ENCODE measurements at places on chromosomes 12 and 14. TPM values are rescaled to one million over a fixed set of nuclear protein-coding genes. Genes with fewer than 3 reads are reported as not detected.

SSPN gene
- 23.2 TPM for total RNA-seq

LIN7A gene
- total RNA-seq: 41.3 TPM

RDH16 gene
- total RNA-seq: 0.30 TPM

PTPRR gene
- total RNA-seq: 6.2 TPM

RAPGEF3 gene
- total RNA-seq: 15.0 TPM

ADCY4 gene
- total RNA-seq: 3.5 TPM

CCDC63 gene
- not detected for total RNA-seq

GALNT8 gene
- 13.1 TPM for total RNA-seq

GPR65 gene
- total RNA-seq: 0.94 TPM

GPR84 gene
- total RNA-seq: 0.33 TPM

SLC38A1 gene
- 56.5 TPM for total RNA-seq

SCNN1A gene
- 1.3 TPM for total RNA-seq

SERPINA9 gene
- total RNA-seq: not detected

PMEL gene
- 0.79 TPM for total RNA-seq

EIF2S3B gene
- total RNA-seq: 0.83 TPM

DIO3 gene
- total RNA-seq: 1.3 TPM

CLEC4D gene
- total RNA-seq: 0.06 TPM

MGAT4C gene
- total RNA-seq: 9.5 TPM

- H3K4me3 ChIP-seq: no peak overlapping the region
- DNase-seq: no peak
- no peak overlapping the region for H3K27ac ChIP-seq
Measured at GRCh38 chr14:61174987-61175386, 106.2 kb downstream of the TMEM30B start.

DNA sequence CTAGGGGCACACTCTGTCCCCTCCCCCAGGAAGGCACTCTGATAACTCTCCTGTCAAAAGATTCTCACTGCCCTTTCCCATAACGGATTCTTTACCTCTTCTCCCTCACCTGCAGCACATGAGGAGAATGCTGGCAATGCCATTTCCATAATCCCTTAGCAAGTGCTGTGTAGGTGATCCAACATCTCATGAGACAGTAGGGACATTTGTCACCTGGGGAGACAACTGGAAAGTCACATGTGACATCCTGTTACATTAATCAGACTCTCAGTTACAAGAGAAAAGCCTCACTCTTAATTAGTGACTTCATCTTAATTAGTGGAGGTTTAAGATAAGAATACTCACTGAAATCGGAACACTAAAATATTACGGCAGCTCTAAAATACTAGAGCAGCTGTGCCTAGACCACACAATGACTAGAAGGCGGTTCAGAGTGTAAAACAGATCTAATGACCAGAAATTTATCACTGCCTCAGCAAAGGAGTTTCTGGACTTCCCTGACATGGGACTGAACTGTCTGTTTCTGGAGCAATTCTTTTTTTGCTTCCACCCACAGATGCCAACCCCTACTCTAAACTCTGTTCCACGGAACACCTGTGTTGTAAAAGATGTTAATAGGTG is 75.1 kb downstream of the SPTSSA start:
- H3K4me3 ChIP-seq: no peak overlapping the region
- no peaks in the 10 kb centered on the region for H3K4me1 ChIP-seq
- H3K27me3 ChIP-seq: no peaks in the 10 kb centered on the region
- H3K36me3 ChIP-seq: no peaks in the 10 kb centered on the region

- H3K4me3 ChIP-seq: no peak overlapping the region
- peak; percentile 66 for DNase-seq
- no peaks in the 10 kb centered on the region for H3K36me3 ChIP-seq
- H3K4me1 ChIP-seq: no peaks in the 10 kb centered on the region
- H3K27ac ChIP-seq: no peak overlapping the region
Measured at GRCh38 chr14:59377991-59378601, 87.1 kb downstream of the GPR135 start.

GRCh38 chr12:12294215-12295005 is 27.6 kb upstream of the LRP6 start:
- H3K36me3 ChIP-seq: no peaks in the 10 kb centered on the region
- DNase-seq: peak; percentile 40
- no peak overlapping the region for H3K4me3 ChIP-seq
- no peaks in the 10 kb centered on the region for H3K27me3 ChIP-seq
- peaks cover 9% of the 10 kb centered on the region for H3K4me1 ChIP-seq

GRCh38 chr12:23281295-23281694 is 656.3 kb downstream of the ETNK1 start:
- DNase-seq: no peak
- no peak overlapping the region for H3K4me3 ChIP-seq
- H3K27ac ChIP-seq: no peak overlapping the region

- H3K4me3 ChIP-seq: no peak overlapping the region
- H3K27me3 ChIP-seq: no peaks in the 10 kb centered on the region
- H3K27ac ChIP-seq: no peak overlapping the region
- no peaks in the 10 kb centered on the region for H3K4me1 ChIP-seq
- H3K36me3 ChIP-seq: no peaks in the 10 kb centered on the region
- no peak for DNase-seq
Measured at GRCh38 chr14:34053666-34054065, 102.8 kb upstream of the EGLN3 start.

GRCh38 chr14:34620839-34621238 is 9.1 kb downstream of the SNX6 start:
- H3K27me3 ChIP-seq: no peaks in the 10 kb centered on the region
- no peak overlapping the region for H3K27ac ChIP-seq
- H3K4me3 ChIP-seq: no peak overlapping the region
- no peaks in the 10 kb centered on the region for H3K4me1 ChIP-seq
- DNase-seq: no peak

DNA sequence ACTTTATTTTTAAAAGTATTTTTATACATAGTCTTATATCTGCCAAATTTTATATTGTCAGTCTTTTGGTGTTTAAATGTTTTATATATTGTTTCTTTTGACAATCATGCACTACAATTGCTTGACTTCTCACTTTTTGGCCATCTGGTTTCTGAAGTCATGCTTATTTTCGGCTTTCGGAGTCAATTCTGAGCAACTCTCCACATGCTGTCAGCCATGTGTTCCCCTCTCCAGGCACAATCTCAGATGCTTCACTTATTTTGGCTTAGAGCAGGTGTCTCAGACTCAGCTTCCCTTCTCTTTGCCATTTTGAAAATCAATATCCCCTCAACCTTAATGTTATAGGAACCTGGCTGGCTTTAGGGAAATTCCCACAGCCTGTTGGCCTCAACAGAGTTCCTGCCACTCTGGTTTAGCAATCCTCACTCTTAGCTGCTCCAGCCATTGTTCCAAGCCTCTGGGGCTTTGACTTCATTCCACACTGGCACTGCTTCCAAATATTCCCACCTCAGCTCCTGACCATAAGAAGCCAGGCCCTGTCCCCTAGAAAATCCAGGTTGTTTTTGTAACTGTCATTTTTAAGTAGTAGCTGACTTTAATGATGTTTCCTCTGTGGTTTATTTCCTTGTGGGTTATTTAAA is 125.5 kb upstream of the FAR2 start:
- no peaks in the 10 kb centered on the region for H3K27me3 ChIP-seq
- no peaks in the 10 kb centered on the region for H3K4me1 ChIP-seq

GRCh38 chr14:99230208-99231151 is 41.5 kb downstream of the BCL11B start:
- no peak for DNase-seq
- no peak overlapping the region for H3K4me3 ChIP-seq
- H3K27me3 ChIP-seq: peaks cover 11% of the 10 kb centered on the region
- peaks cover 67% of the 10 kb centered on the region for H3K4me1 ChIP-seq
- no peak overlapping the region for H3K27ac ChIP-seq

DNA sequence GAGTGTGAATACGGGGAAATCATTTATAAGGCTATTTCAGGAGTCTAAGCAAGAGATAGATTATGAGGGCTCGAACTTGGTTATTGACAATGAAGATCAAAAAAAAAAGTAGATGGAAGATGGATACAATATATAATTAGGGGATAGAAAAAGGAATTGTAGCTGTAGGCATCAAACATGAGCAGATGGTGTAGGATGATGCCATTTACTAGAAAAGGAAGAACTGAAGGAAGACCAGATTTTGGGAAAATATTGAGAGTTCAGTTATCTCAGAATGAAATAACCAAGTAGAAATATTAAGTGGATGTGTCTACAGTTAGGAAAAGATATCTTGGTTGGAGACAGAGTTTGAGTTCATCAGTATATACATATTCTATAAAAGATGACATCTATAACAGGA is 109.6 kb downstream of the CNTN1 start:
- H3K27ac ChIP-seq: no peak overlapping the region
- H3K4me1 ChIP-seq: no peaks in the 10 kb centered on the region
- H3K27me3 ChIP-seq: no peaks in the 10 kb centered on the region

GRCh38 chr14:99718031-99718810 is 34.1 kb downstream of the CYP46A1 start:
- no peaks in the 10 kb centered on the region for H3K27me3 ChIP-seq
- DNase-seq: no peak
- H3K4me1 ChIP-seq: no peaks in the 10 kb centered on the region
- H3K36me3 ChIP-seq: peaks cover 26% of the 10 kb centered on the region
- H3K27ac ChIP-seq: no peak overlapping the region

GRCh38 chr12:75724928-75725312 is 213.5 kb upstream of the KRR1 start:
- peak; percentile 92 for DNase-seq
- no peaks in the 10 kb centered on the region for H3K36me3 ChIP-seq
- H3K4me1 ChIP-seq: peaks cover 4% of the 10 kb centered on the region
- peak overlapping the region; percentile 22 for H3K27ac ChIP-seq
- no peak overlapping the region for H3K4me3 ChIP-seq

- no peak for DNase-seq
- peaks cover 4% of the 10 kb centered on the region for H3K36me3 ChIP-seq
- peaks cover 19% of the 10 kb centered on the region for H3K4me1 ChIP-seq
- H3K4me3 ChIP-seq: no peak overlapping the region
- H3K27ac ChIP-seq: no peak overlapping the region
Measured at GRCh38 chr12:129069886-129070285, 216.6 kb downstream of the GLT1D1 start.

- H3K27me3 ChIP-seq: peaks cover 2% of the 10 kb centered on the region
- H3K36me3 ChIP-seq: no peaks in the 10 kb centered on the region
- no peak overlapping the region for H3K27ac ChIP-seq
Measured at GRCh38 chr12:107486140-107486892, 199.3 kb upstream of the PWP1 start.

GRCh38 chr14:60563113-60563512 is 54.2 kb downstream of the SIX6 start:
- H3K36me3 ChIP-seq: no peaks in the 10 kb centered on the region
- H3K27me3 ChIP-seq: no peaks in the 10 kb centered on the region
- H3K27ac ChIP-seq: no peak overlapping the region
- DNase-seq: no peak
- H3K4me3 ChIP-seq: no peak overlapping the region

GRCh38 chr12:100243137-100243536 is 23.7 kb downstream of the DEPDC4 start:
- H3K4me3 ChIP-seq: no peak overlapping the region
- H3K27ac ChIP-seq: no peak overlapping the region
- DNase-seq: no peak
- H3K4me1 ChIP-seq: no peaks in the 10 kb centered on the region

- H3K4me3 ChIP-seq: no peak overlapping the region
Measured at GRCh38 chr14:79660053-79660939, 551.0 kb downstream of the DIO2 start.

DNA sequence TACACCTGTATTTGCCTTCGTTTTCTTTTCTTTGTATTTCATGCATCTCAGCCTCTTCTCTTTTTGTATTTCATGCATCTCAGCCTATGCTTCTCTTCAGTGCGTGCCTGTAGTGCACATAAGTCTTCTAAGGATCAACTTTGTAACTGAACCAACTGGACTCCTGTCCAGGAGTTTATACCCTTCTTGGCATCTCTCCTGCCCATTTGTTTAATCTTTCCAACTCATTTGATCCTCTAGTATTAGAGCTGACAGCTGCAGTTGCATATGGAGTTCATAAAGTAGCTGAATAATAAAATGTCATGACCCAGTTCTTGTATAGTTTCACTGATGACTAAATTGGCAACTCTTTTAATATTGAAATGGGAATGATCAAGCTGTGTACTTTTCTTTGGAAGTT is 89.7 kb downstream of the FGD4 start:
- DNase-seq: no peak
- no peak overlapping the region for H3K4me3 ChIP-seq
- no peaks in the 10 kb centered on the region for H3K27me3 ChIP-seq
- H3K36me3 ChIP-seq: no peaks in the 10 kb centered on the region
- no peaks in the 10 kb centered on the region for H3K4me1 ChIP-seq
- H3K27ac ChIP-seq: no peak overlapping the region

GRCh38 chr12:57576613-57577160 is 14.3 kb upstream of the PIP4K2C start:
- H3K27ac ChIP-seq: no peak overlapping the region
- peaks cover 87% of the 10 kb centered on the region for H3K36me3 ChIP-seq
- H3K4me3 ChIP-seq: no peak overlapping the region

- no peak overlapping the region for H3K27ac ChIP-seq
- H3K4me3 ChIP-seq: no peak overlapping the region
- no peaks in the 10 kb centered on the region for H3K36me3 ChIP-seq
- DNase-seq: no peak
Measured at GRCh38 chr14:59067127-59067894, 121.2 kb upstream of the DAAM1 start.

GRCh38 chr14:21043974-21044618 is 1.9 kb downstream of the RNASE7 start:
- H3K4me1 ChIP-seq: peaks cover 19% of the 10 kb centered on the region
- no peaks in the 10 kb centered on the region for H3K36me3 ChIP-seq
- no peaks in the 10 kb centered on the region for H3K27me3 ChIP-seq

DNA sequence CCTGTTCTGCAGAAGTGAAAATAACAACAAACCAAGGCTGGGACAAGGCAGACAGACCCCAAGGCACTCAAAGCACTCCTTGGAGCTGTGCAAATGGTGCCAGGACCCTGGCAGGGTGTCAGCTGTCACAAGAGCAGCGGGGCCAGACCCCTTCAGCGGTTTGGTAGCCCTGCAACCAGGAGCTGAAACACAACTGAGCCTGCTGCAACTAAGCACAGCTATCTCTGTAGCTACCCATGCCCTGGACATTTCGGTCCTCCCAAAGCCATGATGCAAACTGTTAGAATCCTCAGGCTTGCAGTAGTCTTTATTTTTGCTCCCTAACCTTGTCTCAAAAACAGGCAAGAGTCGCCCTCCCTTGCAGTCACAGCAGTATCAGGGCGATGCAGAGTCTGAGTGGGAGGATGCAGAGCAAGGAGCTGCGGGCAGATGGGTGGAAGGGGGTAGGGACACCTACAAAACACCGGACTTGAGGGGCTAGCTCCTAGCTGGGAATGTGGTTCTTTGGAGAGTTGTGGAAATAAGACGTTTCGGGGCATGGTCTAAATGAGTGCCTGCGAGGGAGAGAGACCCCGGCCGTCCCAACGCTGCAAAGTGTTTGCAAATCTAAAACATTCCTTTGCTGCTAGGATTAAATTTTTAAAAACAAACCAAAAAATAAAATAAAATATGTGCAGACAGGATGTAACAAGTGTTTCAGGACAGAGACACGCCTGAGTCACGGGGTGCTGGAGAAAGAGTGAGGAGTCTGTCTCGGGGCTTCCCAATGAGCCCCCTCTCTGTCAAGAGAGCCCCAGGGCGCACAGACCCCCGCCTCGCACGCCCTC is 1.0 kb downstream of the NUAK1 start:
- H3K27me3 ChIP-seq: no peaks in the 10 kb centered on the region
- H3K4me1 ChIP-seq: peaks cover 39% of the 10 kb centered on the region
- H3K4me3 ChIP-seq: peak overlapping the region; percentile 63
- H3K27ac ChIP-seq: peak overlapping the region; percentile 86
- H3K36me3 ChIP-seq: no peaks in the 10 kb centered on the region
